ENCODE measurements at places on chromosomes 3 and 15. TPM values are rescaled to one million over a fixed set of nuclear protein-coding genes. Genes with fewer than 3 reads are reported as not detected.

GRCh38 chr3:17038900-17039553, 154.3 kb downstream of the PLCL2 start:
- no peak for DNase-seq

Gene SUMF1
- 3.7 TPM for polyA plus RNA-seq

Gene TMCO5A
- not detected for polyA plus RNA-seq

- DNase-seq: peak; percentile 57
These were observed at the start of gene PODXL2 for GRCh38 chr3:127628788-127629466. PODXL2 (plus strand) TSS chr3:127629185; CDS start chr3:127629220, 35 bp downstream.

DNA sequence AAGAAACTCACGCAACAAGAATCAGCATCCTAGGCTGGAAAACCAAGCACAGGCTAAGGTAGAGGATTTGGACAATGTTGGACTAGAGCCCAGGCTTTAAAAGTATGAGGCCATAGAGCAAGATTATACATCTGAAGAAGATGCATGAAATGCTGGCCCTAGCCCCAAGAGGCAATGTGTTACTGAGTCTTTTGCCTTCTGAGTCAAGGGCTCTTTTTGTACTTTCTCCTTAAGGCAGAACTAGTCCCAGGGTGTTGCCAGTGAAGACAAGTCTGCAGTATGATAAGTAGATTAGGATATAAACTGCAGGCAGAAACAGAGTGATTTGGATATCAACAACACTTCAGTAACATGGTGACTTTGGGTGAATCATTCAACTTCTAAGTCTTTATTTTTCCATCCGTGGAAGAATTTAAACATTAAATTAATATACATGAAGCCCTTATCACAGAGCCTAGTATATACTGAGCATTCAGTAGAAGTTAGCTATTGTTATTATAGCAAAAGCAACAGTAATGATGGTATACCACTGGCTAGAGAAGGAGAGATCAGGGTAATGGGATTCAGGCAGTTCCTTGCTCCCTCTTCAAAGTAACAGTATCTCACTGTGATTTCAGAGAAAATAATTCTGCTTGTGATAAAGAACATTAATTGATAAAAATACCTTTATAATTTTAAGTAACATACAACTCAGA, 99.9 kb upstream of the MLF1 start:
- no peak for DNase-seq

DNA sequence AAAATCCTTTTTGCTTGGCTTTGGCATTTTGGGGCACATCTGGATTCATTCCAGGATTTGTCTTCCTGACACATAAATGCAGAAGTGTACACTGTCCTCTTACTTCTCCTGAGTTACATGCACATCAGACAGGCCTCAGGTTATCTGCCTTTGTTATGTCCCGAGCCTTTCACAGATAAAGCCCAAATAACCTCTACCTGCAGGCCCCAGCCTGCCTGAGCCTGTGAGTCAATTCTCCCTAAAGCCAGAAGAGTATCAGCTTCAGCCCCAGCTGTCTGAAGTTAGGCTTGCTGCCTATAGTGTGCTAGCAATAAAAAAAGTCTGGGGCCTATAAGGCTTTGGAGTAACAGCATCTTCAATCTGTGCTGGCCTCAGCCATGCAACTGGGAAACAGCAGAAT, 17.7 kb upstream of the GSK3B start:
- DNase-seq: no peak

DNA sequence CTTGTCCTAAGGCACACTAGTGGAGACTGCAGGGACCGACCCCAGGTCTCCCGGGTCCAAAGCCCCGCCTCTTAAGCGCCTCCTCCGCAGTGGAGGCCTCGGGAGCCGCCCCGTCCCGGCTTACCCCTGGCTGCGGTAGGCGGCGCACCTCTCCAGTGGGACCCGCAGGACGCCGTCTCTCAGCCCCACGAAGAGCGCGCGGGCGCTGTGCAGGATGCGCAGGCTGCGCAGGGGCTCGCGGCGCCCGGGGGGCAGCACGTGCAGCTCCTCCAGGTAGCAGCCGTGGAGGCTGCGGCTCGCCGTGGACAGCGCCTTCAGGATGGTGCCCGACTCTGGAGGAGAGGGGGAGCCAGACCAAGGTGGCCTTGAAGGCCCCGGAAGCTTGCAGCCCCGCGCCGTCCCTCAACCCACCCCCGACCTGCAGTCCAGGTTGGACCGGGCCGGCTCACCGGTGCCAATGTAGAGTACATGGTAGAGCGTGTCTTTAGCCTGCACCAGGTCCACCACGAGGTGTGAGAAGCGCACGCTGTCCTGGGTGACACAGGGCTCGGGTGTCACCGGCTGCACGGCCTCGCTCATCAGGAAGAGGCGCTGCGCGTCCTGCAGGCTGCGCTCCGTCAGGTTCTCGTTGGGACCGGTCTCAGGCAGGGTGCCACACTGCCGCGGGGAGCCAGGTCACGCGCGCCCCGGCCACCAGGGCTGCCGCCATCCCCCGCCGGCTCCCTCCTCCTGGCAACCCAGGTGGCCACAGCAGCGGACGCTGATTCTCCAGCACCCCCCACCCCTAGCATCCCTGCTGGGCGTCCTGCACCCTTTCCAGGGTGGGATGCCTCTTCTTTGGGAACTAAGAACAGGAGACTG, 105.5 kb downstream of the SEMA5B start:
- DNase-seq: no peak

GRCh38 chr3:61422945-61423673, 138.3 kb upstream of the PTPRG start:
- no peak for DNase-seq

GRCh38 chr15:42082823-42083604, 11.3 kb downstream of the PLA2G4D start:
- no peak for DNase-seq

DNA sequence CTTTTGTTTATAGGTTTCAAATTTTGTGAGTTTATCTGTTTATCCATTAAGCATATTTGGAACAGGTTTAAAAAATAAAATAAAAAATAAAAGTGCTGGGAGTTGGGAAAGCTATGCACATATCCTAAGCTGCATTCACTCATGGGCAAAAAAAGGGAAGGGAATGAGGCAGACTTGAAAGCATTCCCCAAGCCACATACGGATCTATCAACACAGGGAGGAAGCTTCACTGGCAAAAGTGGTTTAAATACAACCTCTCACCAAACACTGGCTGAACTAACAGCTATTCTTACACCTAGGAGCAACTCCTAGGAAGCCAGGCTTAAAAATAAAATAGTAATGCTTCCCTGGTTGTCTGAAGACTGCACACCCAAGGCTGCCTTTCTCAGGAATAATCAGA, 101.2 kb downstream of the PCCB start:
- DNase-seq: no peak

Gene BCHE
- polyA plus RNA-seq: 2.0 TPM

DNA sequence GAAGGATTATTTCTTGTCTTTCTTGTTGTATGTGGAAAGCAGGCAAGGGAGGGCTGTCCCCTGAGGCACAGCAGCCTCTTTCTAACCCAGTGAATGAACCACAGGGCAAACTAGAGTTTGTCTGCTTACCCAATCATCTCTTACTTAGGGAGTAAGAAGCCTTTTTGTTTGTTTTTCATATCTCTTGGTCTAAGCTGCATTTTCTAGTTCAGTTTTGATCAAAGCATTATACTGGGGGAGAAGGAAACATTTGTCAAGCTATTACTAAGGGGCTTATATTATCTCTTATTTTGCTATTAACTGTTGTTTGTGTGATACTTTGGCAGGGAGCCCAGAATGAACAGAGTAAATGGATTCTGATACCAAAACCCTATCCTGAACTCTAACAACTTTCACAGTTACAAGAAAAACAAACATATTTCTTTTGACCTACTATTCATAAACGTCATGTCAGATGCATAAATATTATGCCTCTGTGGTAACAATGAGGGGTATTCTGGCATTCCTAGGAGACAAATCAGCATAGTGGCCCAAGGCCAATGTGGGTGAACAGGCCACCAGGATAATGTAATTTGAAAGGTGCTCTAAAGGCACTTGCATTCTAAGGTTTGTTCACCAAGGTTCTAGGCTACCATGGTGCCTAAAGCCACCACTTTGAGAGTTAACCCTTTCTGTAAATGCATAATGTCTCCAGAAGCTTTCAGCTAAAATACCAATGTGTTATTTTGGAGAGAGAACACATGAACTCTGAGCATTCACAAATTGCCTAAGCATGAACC, 271.6 kb upstream of the ZPLD1 start:
- peak; percentile 15 for DNase-seq

GRCh38 chr15:37900326-37901221, 33.9 kb upstream of the TMCO5A start:
- DNase-seq: no peak

DNA sequence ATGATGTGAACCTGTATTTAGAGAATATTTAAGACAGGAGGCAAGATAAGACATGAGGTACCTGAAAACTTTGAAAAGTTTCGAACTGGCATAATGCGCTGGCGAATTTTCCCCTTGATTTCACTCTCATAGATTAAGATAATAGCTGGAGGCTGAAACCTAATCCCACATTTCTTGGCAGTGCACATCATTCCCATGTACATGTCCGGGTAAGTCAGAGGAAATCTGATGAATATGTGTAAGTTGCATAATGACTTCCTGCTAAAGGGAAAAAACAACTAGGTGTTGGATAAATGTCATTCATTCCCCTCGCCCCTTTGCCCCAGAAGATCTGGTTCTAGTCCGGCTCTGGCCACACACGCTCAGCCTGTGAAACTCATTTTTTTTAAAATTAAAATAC, 3.6 kb downstream of the CEP19 start:
- no peak for DNase-seq

DNA sequence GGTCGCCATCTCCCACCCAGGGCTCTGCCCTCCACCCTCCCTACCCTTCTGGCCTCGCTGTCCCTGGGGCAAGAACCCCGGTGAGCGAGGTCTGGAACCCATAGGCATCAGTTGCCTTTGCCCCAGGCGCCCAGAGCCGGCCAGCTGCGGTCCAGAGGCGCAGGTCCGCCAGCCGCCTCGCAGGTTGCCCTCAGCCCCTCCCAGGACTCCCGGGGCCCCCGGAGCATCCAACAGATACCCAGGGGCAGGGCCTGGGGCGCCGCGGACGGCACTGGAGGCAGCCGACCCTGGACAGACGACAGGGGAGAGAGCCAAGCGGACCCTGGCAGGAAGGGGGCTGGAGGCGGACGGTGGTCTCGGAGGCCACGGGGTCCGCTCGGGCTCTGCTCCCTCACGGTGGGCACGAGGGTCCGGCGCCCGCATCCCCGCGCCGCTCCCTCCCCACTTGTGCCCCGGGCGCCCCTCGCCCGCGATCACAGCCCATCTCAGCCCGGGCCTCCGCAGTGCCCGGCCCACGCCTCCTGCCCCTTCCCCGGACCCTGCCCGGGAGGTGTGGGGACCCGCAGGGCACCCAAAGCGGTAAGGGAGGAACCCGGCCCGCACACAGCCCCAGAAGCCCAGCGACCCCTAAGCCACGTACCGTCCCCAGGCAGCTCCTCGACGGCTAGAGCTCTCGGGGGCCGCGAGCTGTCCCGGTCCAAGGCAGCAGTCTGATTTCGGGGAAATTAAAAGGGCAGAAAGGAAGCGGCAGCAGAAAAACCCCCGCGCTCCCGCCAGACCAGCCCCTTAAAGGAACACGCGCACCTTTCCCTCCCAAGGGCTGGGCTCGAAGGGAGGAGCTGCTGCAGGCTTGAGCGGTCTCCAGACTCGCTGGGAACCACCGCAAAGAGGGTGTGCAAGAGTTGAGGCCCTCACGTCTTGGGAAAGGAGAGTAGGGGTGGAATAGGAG, at the start of gene HAPLN3:
Gene HAPLN3, minus strand, starts transcription at position 726 of the 949 bp plus-strand sequence. CDS start 8,246 bp downstream, outside the sequence.
- DNase-seq: no peak

- no peak for DNase-seq
These were observed 16.7 kb downstream of the FBXO45 start for GRCh38 chr3:196585044-196585757.

Gene TMEM207
- not detected for polyA plus RNA-seq

DNA sequence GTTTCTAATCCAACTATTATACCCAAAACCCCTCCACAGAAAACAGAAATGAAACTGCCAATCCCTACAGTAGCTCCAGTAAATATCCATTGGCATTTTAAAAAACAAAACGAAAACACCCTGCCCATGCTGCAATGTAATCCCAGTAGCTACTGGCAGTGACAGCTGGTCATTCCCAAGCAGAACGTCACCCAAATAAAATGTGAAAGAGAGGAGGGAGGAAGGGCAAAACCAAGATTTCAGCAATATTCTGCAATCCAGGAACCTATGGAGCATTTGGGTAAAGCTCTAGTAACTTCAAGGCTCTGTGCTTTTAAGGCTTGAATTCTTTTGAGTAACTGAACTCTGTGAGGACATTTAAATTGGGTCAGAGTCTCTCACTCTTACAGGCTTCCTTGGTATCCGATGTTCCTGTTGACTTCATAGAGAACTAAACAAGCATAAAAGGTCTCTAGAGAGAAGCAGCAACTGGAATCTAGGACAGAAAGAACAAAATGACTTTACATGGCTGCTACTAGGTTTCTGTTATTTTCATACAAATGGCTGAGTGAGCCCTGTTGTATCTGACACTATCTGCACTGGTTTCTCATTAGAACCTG, 136.2 kb downstream of the TNIK start:
- DNase-seq: no peak

GRCh38 chr3:171535133-171535532, 74.9 kb upstream of the TNIK start:
- DNase-seq: no peak

GRCh38 chr3:114405202-114405990, 111.6 kb downstream of the TIGIT start:
- DNase-seq: no peak

- no peak for DNase-seq
These were observed 14.7 kb downstream of the ANKUB1 start for GRCh38 chr3:149777414-149778214.

GRCh38 chr3:126937973-126938372, 44.9 kb upstream of the PLXNA1 start:
- DNase-seq: peak; percentile 59

Gene FOXB1
- polyA plus RNA-seq: not detected

Gene IMPG2
- polyA plus RNA-seq: 0.04 TPM

GRCh38 chr3:131976448-131976847, 58.4 kb downstream of the CPNE4 start:
- no peak for DNase-seq

Gene C3orf85
- polyA plus RNA-seq: not detected

- DNase-seq: peak; percentile 87
These were observed 50.1 kb downstream of the UMPS start for GRCh38 chr3:124780356-124780755.

DNA sequence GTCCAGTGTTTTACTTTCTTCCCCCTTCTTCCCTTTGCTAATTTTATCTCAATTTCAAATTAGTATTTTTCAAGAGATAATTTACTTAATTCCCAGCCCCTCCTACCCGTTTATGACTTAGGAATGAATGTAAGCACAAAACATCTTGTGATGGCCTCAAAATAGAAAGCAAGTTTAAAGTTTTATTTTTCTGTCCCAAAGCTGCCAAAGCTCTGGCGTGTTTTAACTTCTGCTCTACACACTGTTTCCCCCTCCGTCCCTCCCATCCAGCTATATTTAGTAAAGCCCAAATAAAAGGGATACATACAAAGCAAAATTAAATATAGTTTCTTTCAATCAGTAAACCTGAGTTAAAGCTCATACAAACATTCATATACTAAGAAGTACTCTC, 59.9 kb downstream of the IGF2BP2 start:
- no peak for DNase-seq
